ENCODE measurements at places on chromosomes 2 and 18.

DNA sequence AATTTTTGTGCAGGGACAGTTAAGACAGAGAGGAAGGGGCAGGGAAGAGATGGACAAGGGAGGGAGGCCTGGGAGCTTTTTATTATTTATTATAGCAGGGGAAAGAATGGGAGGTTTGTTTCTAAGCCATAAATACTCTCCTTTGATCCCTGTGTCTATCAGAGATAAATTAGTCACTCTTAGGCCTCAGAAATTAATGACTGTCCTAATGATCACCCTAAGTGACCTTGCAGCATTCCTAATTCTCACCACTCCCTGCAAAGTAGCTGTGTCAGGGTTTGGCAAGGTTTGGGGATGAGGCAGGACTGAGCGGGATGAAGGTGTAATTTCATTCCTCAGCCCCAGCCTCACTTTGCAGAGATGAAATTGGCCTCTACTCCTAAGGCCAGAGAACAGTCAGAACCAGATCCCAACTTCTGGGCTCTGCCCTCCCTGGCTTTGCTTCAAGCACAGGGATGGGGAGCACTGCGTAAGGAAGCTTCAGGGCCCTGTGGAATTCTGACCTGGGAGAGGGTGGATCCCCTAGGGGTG, 95.0 kb downstream of the TMEM17 start:
- DNase-seq: no peak

GRCh38 chr2:214537929-214538328, 127.1 kb downstream of the VWC2L start:
- no peak for DNase-seq

DNA sequence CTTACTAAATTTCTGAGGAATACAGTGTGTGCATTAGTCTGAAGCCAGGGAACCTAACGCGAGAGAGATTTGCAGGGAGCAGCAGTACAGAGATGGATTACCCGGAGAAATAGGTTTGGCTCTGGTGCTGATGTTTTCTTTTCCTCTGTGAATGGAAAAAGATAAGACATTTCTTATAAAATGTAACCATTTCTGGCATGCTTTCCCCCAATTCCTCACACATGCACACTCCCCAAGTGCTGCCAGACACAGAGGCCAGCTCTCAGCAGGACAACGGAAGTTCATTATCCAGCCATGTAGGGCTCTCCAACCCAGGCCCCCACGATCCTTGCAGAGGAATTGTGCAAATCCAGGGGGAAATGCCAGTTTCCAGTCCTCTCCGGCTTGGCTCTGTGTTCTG, 224.5 kb upstream of the MGAT5 start:
- DNase-seq: no peak

DNA sequence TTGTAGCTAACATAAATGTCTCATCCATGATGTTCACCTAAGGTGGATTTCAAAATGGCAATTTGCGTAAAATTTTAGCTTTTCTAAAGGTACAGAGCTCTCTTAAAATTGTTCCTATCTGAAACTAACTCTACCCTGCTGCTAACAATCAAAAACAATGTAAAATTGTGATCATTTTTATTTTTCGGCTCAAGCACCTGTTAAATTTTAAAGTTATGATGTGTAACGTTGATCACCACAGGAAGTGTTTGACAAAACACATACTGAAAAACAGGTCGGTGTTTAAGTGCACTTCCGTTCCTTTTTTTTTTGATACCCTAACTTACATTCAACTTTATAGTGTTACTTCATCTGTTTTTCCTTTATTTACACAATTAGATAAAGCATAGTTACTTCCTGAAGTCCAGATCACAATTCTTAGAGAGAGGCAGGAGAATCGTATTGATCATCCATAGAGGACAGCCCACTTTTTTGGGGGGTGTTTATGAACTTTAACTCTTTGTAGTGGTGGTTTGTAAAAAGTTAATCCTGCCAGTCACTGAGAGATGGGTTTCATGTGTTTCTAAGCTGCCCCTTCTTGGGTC, 6.0 kb upstream of the NCK2 start:
- DNase-seq: no peak

- no peak for DNase-seq
Observed at GRCh38 chr18:41917181-41917580, 37.9 kb upstream of the PIK3C3 start.

DNA sequence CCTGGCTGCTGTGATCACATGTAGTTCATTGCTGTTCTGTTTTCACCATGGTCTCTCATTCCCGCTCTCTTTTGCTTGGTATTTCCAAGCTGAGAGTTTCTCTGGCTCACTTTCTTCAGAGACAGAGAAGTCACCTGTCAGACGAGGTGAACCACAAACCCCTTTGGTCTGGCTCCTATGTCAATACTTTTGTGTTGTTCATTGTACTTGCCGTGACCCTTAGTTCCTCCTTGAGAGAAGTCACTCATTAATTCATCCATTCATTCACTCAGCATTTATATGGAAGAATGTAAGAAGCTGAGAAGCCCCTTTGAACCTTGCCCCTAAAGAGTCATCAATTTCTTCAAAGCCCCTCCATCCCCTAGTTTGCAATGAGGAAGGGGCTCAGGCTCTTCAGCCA, 15.2 kb downstream of the MCFD2 start:
- no peak for DNase-seq

GRCh38 chr18:9862686-9863085, 23.1 kb upstream of the TXNDC2 start:
- DNase-seq: no peak

GRCh38 chr2:178502751-178503150, 22.5 kb downstream of the PLEKHA3 start:
- no peak for DNase-seq

DNA sequence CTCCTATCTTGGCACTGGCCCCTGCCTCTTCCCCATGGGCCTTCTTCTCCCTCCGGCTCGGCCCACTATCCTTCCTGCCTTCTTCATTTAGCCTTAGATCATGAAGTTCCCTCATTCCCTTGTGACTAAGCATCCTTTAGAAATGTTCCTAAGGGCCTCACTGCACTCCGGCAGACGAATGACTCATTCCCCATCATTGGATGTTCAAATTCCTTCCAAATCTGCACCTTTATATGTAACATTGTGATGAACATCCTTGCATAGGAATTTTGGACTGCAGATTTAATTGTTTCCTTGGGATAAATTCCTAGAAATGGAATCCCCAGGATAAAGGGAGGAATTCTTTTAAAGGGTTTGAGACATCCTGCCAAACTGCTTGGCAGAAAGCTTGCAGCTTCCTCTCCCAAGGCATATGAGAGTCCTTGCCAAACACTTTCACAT, 19.0 kb downstream of the CRACDL start:
- DNase-seq: no peak

- no peak for DNase-seq
Observed at GRCh38 chr2:144513388-144514101, 6.4 kb downstream of the ZEB2 start.

DNA sequence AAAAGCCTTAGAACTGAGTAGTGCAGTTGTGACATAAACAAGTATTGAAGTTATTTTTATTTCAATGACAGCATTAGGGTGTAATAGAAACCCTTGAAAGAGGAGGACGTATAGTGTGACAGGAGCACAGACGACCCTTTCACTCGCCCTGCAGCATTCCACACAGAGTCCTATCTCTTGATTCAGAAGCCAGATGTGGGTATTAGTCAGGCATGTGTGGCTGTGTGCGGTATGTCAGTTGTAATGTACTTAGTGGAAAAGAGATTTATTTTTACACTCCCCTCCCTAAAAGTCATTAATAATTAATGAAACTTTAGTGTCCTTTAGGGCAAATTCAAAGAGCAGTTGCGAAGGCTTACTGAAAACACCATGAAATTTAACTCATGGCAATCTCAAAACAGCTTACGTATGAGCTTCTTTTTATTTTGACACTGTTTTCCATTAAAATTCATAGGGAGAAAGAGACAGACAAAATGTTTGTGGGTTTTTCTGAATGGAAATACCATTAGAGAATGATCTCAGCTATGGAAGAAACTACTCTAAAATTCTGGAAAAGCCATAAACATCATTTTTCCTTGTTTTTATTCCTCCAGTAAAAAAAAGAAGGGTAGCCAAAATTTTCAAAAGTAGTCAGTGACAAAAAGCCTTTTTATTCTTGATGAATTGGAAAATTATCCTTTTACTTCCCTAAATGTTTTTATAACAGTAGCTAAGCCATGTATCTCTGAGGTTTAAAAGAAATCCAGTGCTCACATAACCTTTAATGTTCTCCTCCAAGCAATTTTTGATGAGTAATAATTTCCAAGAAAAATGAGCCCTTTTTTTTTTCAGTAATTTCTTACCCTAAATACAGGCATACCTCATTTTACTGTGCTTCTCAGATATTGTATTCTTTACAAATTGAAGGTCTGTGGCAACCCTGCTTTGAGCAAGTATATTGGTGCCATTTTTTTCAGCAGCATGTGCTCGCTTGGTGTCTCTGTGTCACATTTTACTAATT, 84.0 kb upstream of the DSEL start:
- no peak for DNase-seq

- DNase-seq: no peak
Observed at GRCh38 chr2:10880586-10881321, 31.0 kb upstream of the KCNF1 start.

GRCh38 chr2:177547122-177547521, 154.5 kb downstream of the AGPS start:
- no peak for DNase-seq

DNA sequence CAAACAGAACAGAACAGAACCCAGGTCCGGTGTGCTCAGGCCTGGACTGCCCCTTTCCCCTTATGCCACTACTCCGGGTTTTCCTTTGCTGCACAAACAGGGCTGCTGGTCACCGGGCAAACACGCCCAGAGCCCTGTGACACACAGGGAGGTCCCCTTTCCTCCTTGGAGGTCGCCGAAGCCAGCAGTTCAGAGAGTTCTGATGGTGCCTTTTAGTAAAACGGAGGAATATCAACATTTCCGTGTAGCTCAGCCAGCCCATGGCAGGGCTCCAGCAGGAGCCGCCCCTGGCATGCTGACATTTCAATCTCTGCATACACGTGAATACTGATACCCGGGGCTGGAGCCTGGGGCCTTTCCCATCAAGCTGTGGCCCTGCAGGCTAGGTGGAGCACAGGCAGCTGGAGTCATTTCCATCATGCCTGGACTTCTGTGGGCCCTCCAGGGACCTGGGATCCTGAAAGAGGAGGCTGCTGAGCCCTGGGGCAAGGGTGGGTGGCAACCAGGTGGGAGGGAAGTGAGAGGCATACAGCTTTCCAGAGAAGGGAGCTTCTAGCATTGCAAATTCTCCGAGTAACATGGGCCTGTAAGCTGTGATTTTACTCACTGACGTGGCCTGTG, 91.4 kb upstream of the PXDN start:
- DNase-seq: no peak

- no peak for DNase-seq
Observed at GRCh38 chr2:56121995-56122394, 61.8 kb upstream of the CCDC85A start.

DNA sequence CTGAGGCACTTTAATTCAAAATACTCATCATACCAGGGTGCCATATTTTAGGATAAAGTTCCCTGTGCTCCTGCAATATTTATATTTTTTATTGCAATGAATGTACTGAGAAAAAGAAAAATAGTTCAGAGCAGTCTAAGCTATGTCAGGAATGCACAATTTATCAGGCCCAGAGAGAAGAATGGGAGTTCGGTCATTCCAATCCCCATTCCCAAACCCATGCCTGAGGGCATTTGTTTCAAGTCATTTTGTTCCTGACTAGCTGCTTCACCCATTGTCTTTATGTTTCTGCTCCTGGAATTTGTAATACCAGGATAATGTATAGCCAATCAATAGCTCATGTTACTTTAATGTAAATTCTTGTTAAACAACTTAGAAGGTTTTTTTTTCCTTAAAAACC, 24.4 kb upstream of the FTCDNL1 start:
- no peak for DNase-seq

GRCh38 chr2:230742781-230743180, 30.1 kb downstream of the CAB39 start:
- no peak for DNase-seq

DNA sequence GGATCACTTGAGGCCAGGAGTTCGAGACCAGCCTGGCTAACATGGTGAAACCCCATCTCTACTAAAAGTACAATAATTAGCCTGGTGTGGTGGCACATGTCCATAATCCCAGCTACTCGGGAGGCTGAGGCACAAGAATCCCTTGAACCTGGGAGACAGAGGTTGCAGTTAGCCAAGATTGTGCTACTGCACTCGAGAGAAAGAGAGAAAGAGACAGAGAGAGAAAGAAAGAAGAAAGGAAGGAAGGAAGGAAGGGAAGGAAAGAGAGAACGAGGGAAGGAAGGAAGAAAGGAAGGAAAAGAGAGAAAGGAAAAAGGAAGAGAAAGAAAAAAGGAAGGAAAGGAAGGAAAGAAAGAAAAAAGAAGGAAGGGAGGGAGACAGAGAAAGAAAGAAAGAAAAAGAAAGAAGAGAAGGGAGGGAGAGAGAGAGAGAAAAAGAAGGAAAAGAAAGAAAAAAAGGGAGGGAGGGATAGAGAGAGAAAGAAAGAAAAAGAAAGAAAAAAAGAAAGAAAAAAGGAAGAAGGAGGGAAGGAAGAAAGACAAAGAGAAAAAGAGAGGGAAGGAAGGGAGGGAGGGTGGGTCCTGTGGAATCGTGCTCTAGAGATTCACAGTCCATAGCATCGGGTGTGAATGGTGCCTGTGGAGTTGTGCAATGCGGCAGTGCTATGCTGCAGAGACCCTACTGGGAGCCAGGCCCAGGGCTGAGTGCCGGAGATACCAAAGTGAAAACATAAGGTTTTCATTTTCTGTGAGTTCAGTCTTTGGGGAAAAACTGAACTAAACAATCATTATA, 4.6 kb upstream of the SDC1 start:
- no peak for DNase-seq

DNA sequence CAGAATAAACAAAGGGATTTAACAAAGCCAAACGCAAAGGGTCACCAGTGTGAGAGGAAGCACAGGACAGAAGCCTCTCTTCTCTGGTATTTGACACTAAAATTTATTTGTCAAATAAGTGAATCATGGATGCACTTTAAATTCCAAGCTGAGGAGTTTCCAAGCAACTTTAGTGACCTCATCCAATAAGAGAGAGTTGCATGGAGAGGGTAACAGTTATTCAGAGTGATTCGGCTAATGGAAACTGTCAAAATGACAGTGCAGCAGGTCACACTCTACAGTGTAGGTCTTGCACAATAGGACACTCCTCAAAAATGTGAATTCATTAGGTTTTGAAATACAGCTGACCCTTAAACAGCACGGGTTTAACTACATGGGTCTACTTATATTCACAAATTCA, 103.9 kb upstream of the ACVR1C start:
- DNase-seq: no peak

DNA sequence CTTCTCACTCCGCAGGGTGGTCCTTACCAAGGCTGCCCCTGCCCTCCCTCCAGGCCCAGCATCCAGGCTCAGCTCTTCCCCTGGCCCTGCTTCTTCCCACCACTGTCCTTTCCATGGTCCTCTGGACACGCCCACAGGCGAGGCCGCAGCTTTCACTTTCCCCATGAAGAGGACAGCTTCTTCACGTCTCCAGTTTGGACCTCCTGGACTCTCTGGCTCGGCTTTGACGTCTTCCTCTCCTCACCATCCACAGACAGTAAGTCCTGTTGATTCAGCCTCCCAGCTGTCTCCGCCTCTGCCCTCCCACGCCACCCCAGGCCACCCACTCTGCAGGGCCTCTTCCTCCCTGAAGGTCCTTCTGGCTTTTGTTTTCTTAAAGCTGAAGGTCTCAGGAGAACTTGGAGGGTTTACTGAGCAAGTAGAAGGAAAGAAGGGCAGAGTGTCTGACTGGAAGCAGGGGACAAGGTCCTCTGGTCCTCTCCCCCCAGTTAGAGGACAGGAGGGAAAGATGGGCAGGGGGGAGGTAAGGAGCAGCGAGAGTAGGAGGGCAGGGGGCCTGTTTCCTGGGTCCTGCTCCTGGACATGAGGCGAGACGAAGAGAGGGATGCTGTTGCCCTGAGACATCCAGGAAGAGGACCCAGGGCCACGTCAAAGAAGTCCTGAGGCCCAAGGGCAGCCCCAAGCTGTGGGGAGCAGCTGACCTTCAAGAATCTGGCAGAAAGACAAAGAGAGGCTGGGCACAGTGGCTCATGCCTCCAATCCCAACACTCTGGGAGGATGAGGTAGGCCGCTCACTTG, 24.7 kb upstream of the NMUR1 start:
- DNase-seq: no peak

Measured in activated CD4-positive, alpha-beta T cell treated with anti-CD3 and anti-CD28 coated beads for 4 hours (primary cell).